ENCODE measurements at places on chromosomes 16 and 17. TPM values are rescaled to one million over a fixed set of nuclear protein-coding genes. Genes with fewer than 3 reads are reported as not detected.

Gene CCDC200
- not detected for total RNA-seq

Gene DNAI2
- not detected for total RNA-seq

Gene SAMD14
- 0.98 TPM for total RNA-seq

Gene KRTAP4-4
- total RNA-seq: not detected

Gene KRTAP4-5
- not detected for total RNA-seq

- no peak for DNase-seq
These were observed 27.6 kb upstream of the AATK start for GRCh38 chr17:81193470-81194224.

GRCh38 chr17:38572669-38573365, 32.9 kb downstream of the SRCIN1 start:
- no peak for DNase-seq

DNA sequence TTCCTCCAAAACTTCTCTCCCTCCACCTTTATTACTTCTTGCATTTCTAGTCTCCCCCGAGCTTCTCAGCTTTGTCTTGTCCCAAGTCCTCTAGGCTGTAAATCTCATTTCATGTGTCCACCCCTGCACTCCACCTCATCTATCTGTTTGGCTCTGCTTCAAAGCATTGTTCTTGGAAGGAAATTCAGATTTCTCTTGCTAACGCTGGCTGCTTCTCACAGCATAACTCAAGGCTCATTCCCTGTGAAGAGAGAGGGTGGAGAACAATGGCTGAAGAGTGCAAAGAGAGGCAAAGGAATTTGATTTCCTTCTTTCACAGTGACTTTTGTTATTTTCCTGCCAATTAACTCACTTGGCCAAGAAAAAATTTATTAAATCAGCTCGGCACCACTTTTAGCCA, 476.5 kb downstream of the TMEM114 start:
- no peak for DNase-seq

- no peak for DNase-seq
These were observed 432.7 kb upstream of the ASIC2 start for GRCh38 chr17:33725675-33726271.

- no peak for DNase-seq
These were observed 177.1 kb downstream of the MSI2 start for GRCh38 chr17:57433452-57433851.

DNA sequence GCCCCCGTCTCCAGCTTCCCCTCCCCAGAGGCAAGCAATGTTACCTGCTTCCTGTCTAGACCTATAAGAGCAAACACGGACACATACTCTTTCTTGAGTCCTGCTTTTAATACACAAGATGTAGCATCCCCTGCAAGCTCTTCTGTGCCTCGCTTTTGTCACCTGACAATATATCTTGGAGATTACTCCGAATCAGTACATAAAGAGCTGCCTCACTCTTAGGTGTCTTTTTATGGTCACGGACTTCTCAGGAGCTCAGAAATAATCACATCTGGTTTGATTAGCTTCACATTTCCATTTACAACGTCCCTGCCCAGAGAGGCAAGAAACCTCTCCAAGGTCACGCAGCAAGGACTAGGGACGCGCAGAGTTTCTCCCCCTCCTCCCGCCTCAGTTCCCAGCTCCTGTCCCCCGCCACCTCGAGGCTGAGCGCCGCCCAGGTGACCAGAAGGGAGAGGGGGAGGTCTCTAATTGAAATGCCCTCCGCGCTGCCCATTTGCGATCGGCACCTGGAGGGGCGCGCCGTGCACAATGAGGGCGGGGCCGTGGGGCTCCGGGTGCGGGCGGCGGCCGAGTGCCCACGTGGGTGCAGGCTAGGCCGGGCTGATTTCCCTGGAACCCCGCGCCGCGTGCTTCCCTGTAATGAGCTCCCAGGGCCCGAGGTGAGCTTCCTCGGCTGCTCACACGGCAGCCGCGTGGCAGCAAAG, 13.8 kb upstream of the SEZ6 start:
- no peak for DNase-seq

- DNase-seq: no peak
These were observed 28.2 kb downstream of the SNN start for GRCh38 chr16:11696266-11697012.

GRCh38 chr17:38605411-38605840, 326 bp downstream of the SRCIN1 start:
- DNase-seq: no peak

DNA sequence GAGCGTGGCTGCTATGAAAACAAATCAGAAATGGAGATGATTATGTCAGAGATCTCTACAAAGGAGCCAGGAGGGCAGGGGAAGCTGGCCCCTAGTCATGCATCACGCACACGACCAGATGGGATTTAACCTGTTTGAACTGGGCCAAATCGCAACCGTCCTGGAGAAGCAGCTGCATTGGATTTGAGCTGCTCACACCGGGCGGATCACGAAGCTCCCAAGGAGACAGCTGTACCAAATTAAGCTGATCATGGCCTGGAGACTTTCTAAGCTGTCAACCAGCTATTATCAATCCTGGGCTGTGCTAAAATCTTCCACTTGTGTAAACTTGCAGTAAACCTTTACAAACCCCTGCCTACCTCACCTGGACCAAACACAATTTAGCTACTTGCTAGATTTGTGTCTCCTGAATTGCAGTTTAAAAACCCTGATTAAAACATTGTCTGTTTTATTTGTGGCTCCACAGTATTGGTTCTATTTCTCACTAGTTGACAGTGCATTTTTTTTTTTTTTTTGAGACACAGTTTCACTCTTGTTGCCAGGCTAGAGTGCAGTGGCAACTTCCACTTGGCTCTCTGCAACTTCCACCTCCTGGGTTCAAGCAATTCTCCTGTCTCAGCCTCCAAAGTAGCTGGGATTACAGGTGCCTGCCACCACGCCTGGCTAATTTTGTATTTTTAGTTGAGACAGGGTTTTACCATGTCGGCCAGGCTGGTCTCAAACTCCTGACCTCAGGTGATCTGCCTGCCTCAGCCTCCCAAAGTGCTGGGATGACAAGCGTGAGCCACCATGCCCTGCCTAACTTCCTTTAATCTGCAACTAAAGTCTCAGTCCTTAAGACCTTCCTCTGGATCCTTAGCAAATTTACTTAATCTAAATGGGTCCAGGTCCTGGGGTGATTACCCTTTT, 98.3 kb upstream of the GRIN2A start:
- DNase-seq: no peak

DNA sequence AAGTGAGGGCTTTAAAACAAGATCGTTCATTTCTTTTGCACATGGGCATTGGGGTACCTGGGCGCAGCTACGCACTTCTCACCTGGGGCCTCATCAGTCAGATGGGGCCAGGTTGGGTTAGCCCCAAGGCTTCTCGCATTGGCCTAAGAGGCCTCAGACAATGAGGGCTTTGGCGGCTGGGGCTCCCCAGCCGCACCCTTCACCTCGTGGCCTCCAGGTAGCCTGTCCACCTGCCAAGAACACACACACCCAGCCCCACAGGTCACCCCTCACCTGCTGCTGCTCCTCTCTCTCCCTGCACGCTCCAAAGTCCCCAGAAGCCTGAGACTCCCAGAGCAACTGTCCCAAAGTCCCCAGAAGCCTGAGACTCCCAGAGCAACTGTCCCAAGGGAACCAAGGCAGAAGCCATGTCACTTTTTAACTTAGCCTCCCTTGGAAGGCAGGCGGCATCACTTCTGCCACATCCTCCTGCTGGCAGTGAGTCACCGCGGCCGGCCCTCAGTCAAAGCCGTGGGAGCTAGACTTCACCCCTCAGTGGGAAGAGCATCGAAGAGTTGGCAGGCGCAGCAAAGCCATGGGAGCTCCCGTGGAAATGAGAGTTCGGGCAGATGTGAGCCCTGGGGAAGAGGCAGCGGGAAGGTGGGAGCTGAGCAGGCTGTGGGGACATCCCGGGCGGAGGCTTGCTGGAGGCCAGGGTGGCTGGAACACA, 78.9 kb upstream of the PLCG2 start:
- DNase-seq: no peak

DNA sequence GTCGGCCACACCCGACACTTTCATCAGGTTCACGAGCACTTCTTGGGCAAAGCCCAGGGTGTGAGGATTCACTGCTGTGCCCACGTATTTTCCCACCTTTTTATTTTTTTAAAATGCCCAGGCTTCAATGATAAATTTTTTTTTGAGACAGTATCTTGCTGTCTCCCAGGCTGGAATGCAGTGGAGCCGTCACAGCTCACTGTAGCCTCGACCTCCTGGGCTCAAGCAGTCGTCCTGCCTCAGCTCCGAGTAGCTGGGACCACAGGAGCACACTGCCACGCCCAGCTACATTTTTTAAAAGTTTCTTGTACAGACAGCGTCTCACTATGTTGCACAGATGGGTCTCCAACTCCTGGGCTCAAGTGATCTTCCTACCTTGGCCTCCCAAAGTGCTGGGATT, 17.8 kb downstream of the UTS2R start:
- no peak for DNase-seq

Measured in esophagus muscularis mucosa (tissue), 4 donors.